ENCODE measurements at places on chromosomes 7 and 10. TPM values are rescaled to one million over a fixed set of nuclear protein-coding genes. Genes with fewer than 3 reads are reported as not detected.

DNA sequence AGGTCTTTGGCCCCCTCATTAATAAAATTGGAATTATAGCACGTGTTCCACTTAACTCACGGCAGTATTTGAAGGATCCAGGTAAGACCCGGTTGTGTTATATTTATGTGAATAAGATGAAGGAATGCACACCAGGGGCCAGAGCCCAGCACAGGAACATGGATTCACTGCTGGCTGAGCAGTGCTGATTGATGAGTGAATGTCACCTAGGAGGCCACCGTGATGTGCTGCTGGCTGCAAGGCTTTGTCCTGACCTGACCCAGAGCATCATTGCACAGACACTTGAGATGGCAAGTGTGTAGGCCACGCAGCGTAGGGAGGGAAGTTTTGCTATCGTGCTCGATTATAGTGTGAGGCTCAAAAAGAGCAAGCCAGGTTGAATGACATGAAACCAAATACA, 350.7 kb upstream of the MGMT start:
- no peak for DNase-seq

The TMEM209 gene
- 18.9 TPM for total RNA-seq

The SPDYE9 gene
- not detected for total RNA-seq

DNA sequence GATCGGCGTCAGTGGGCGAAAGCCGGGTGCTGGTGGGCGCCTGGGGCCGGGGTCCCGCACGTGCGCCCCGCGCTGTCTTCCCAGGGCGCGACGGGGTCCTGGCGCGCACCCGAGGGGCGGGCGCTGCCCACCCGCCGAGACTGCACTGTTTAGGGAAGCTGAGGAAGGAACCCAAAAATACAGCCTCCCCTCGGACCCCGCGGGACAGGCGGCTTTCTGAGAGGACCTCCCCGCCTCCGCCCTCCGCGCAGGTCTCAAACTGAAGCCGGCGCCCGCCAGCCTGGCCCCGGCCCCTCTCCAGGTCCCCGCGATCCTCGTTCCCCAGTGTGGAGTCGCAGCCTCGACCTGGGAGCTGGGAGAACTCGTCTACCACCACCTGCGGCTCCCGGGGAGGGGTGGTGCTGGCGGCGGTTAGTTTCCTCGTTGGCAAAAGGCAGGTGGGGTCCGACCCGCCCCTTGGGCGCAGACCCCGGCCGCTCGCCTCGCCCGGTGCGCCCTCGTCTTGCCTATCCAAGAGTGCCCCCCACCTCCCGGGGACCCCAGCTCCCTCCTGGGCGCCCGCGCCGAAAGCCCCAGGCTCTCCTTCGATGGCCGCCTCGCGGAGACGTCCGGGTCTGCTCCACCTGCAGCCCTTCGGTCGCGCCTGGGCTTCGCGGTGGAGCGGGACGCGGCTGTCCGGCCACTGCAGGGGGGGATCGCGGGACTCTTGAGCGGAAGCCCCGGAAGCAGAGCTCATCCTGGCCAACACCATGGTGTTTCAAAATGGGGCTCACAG, 1.1 kb downstream of the EGFR start:
- no peak for DNase-seq

- no peak for DNase-seq
Measured at GRCh38 chr7:130290745-130291144, 2.2 kb upstream of the CPA4 start.

The ARHGEF5 gene
- 45.8 TPM for total RNA-seq

DNA sequence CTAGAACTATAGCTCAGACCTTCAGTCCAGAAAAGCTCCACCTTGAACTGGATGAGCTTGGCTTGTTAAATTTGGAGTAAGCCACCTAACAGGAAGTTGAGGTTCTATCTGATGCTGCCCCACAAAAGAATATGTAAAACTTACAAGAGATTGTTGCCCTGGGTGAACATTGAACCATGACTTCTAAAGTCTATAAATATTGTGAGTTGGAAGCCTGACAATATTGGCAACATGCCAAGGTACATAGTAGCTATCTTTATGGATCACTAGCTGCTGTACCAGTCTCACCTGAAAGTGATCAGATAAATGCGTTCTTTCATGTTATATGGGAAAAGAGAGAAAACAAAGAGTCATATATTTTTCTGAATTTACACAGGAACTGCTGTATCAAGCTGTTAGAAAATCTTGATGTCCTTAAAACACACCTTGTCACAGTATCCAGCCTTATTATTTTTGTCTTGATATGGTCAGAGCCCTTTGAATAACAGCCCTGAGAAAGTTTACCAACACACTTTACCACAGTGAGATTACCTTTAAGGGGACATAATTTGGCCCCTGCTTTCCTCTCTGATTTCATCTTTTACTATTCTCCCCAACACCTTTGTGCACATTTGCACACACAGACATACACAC, 92.0 kb downstream of the LSMEM1 start:
- peak; percentile 80 for DNase-seq

DNA sequence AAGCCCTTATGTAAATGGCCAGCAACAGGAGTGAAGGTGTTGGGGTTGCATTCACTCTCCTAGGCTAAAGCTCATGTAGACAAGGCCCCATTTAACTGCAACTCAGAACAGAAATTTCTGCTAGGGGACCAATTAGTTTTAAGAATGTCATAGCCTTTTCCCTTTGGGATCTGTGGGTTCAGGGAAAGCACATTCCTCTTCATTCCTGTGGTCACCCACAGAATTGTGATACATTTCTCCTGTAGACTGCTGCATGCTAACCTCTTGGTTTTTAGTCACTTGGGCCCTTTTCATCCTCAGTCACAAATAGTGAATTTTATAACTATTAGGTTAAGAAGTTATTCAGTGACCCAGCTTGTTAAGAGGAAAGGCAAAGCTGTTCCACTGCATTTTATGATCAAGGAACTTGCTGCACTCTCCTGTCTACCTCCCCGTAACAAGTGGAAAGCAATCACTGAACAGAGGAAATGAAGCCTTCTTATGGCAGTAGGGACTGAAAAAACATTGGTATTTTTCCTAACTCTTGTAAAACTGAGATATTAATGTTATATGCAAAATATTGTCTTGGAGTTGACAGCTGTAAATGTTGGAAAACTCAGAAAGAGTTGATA, 124.9 kb downstream of the SND1 start:
- DNase-seq = no peak

The TSPAN33 gene
- total RNA-seq = 16.2 TPM

Data from mucosa of gallbladder (tissue), 1 donor.